ENCODE measurements at places on chromosomes 6 and 20. TPM values are rescaled to one million over a fixed set of nuclear protein-coding genes. Genes with fewer than 3 reads are reported as not detected.

Gene MOXD1
- 118 TPM for total RNA-seq

Gene LY6G6D
- total RNA-seq = not detected

Gene UBE2C
- 3.0 TPM for total RNA-seq

Gene CLPSL2
- total RNA-seq = not detected

Gene HLA-DPA1
- 1.7 TPM for total RNA-seq

Gene DEFB132
- not detected for total RNA-seq

Gene TRAM2
- 78.5 TPM for total RNA-seq

Gene ZNF311
- total RNA-seq = 1.8 TPM

Gene PLN
- total RNA-seq = not detected

Gene PIM1
- 20.7 TPM for total RNA-seq

Gene SAPCD1
- total RNA-seq = 1.9 TPM

Gene MLN
- not detected for total RNA-seq

Gene ABHD16B
- not detected for total RNA-seq

Gene SMLR1
- total RNA-seq = not detected

Gene SFTA2
- total RNA-seq = not detected

Gene DEFB119
- total RNA-seq = not detected

Gene CCDC167
- 13.1 TPM for total RNA-seq

Gene DEFB124
- total RNA-seq = not detected

Gene SLC35D3
- total RNA-seq = not detected

Gene GINM1
- total RNA-seq = 56.6 TPM

Gene TCP11
- 0.15 TPM for total RNA-seq

Gene SEC23B
- 41.4 TPM for total RNA-seq

All from smooth muscle cell of trachea (primary cell).